Mesendoderm (in vitro differentiated cells): ENCODE measurements at places on chromosomes 4 and X.

- no peak for DNase-seq
Observed at GRCh38 chrX:107775000-107775733, 420 bp downstream of the TSC22D3 start.

- DNase-seq = no peak
Observed at GRCh38 chr4:11774346-11774745, 345.7 kb upstream of the HS3ST1 start.

GRCh38 chrX:121356139-121356849 lies 308.9 kb downstream of the GLUD2 start:
- no peak for DNase-seq

DNA sequence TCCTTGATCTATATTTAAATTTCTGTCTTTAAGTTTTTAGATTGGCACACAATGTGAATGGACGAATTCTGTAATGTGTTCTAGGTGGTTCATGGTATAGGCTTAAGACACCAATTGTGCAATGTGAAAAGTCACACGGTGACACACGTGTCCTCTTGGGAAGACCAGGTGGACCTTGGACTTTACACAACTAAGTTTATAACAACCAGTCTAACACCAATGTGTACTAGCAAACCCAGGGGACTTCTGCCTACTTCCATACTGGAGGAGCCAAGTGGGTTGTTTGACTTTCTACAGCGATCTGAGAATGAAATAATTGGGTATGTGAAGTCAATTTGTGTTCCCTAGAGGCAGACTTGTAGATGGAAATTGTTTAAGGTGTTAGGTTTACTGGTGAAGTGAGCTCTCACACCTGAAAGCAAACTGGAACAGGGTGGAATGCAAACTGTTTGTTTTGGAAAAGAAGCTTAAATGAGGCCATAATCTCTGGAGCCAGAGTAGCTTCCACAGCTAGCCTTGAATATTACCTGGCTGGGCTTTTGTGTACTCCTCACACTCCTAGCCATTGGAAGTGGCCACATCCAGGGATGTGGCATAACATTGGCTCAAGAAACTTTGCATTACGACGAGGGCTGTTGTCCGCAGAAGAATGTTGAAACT lies 45.9 kb upstream of the WDR1 start:
- no peak for DNase-seq

DNA sequence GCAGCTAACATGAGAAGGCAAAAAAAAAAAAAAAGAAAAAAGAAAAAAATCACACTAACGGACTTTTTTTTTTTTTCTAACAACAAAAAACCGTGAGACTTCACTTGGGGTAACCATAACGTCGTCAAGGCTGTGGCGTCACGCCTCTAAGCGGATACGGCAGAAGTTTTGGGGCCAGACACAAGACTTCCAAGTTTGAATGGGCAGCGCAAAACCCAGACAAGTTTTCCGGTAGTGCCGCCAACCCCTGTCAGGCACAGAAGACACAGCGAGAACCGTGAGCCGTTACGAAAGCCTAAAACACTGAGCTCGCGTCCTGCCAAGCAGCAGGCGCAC lies 556 bp upstream of the SMARCA5 start:
- no peak for DNase-seq

DNA sequence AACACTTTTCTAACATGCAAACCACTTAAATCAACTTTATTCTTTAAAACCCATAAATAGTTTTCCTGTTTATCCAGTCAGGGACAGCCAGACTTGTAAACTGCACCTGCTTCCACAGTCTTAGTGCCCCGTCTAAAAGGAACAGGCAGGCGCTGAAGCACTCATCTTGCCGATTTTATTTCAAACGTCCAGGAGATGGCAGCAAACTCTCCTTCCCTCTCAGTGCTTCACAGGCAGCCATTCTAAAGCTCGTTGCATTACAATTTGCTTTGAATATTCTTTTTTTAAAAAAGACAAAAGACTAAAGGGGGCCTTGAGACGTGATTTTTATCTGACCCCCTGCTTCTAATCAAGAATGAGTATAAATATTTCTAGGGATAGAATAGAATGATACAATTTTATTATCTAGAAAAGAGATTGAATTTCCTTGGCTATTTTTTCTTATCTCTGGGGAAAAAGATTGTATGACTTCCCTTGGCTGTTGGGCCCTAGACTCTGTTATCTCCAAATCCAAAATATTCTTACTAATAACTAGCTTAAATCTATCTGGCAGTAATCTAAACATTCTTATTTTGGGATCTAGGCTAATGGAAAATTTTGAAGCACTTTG lies 93.6 kb upstream of the MYOZ2 start:
- DNase-seq = peak; percentile 86

DNA sequence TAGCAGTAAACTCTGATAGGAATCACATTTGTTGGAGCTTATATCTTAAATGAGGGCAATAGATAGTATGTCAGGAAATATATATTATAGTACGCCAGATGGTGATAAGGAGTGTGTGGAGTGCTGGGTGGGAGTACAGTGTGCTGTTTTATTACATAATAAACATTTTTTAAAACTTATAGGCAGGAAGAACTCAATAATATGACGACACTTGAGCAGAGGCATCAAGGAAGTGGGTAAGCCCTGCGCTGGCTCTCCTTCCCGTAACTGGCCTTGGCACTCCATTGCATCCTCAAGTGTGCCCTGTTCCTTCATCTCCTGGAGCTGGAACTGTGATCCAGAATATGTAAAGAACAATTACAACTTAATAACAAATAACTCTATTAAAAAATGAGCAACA lies 123.8 kb downstream of the ELOVL6 start:
- no peak for DNase-seq

DNA sequence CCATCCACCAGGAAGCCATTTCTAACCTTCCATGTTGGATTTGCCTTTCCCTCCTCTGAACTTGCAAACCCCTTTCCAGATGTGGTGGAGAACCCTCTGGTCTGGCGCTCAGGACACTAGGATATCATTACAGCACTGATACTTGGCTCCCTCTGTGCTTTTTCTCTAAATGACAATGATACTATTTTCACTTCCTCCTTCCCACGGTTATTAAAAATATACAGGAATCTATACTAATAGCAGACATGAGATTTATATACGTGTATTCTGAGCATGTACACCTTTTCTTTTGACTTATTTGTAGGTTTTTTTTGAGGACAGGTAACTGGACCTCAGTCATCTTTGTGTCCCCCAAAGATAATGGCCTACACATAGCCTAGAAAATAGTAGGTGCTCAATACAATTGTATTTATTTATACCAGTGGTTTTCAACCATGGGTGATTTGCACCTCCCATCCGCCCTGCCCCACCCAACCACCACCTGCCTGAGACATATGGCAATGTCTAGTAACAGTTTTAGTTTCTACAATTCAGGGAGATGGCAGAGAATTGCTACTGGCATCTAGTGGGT lies 60.4 kb upstream of the PLAC8 start:
- no peak for DNase-seq

DNA sequence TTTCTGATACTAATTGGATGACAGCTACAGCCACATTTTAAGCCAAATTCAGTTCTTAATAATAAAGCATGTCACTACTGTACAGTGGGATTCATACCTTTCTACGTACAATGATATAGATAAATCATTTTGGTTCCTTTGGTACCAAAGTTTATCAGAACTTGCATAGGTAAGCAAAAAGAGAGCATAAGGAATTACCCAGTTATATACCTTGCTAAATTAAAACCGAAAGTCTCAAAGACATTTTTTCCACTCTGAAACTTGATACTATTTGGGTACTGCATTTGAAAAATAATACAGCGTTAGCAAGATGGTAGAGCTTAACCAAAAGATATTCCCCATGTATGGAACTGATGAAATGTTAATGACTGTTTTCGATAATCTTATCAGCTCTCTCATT lies 400.9 kb upstream of the ADGRL3 start:
- DNase-seq = no peak

- no peak for DNase-seq
Observed at GRCh38 chrX:111124418-111124817, 28.4 kb downstream of the PAK3 start.

- DNase-seq = peak; percentile 72
Observed at GRCh38 chr4:183256756-183257385, 63.2 kb downstream of the CLDN22 start.

DNA sequence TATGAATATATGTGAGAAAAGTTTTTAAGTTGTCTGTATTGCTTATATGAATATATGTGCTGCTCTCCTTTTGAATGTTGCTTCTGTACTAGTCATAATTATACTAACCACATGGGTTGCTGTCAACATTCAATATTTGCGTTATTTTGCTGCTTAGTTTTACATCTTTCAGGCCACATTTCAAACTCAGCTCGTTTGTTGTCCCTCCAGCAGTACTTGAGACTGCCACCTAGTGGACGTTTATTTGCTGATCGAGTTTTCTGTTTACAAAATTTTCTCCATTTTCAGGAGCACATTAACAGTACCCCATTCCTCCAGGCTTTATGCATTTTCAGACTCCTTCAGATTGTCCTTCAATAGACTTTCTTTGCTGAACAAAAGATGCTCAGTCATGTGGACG lies 75.8 kb downstream of the NUDT11 start:
- peak; percentile 47 for DNase-seq

GRCh38 chr4:12145768-12146167 lies 717.1 kb upstream of the HS3ST1 start:
- no peak for DNase-seq

DNA sequence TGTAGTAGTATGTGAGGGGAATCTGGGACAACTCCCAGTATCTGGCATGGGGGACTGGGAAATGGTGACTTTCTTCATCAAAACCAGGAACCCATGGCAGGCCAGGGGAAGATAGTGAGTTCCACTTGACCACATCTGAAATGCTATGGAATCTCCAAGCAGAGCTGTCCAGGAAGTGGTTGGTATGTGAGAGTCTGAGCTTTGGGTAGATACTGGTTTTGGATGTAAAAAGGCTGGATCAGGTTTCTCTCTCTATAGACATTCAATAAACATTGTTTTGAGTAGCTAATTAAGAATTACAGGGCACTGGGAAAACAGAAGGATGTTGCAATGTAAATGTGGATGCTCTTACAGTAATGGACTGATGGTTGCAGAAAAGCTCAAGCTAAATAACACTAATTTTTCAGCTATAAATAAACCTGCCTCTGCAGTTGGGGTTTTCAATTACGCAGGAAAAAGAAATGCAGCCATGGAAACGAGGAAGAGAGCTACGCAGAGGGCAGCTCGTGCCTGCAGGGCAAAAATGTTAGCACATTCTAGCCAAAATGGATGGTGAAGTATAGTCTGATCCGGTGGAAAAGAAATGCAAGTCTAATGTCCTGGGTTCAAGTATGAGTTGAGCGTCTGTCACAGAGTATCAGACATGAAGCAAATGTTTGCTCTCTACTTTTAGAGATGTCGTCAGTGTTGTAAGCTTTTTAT lies 13.4 kb upstream of the CHRNA9 start:
- no peak for DNase-seq
